ENCODE measurements at places on chromosomes 1 and 21.

DNA sequence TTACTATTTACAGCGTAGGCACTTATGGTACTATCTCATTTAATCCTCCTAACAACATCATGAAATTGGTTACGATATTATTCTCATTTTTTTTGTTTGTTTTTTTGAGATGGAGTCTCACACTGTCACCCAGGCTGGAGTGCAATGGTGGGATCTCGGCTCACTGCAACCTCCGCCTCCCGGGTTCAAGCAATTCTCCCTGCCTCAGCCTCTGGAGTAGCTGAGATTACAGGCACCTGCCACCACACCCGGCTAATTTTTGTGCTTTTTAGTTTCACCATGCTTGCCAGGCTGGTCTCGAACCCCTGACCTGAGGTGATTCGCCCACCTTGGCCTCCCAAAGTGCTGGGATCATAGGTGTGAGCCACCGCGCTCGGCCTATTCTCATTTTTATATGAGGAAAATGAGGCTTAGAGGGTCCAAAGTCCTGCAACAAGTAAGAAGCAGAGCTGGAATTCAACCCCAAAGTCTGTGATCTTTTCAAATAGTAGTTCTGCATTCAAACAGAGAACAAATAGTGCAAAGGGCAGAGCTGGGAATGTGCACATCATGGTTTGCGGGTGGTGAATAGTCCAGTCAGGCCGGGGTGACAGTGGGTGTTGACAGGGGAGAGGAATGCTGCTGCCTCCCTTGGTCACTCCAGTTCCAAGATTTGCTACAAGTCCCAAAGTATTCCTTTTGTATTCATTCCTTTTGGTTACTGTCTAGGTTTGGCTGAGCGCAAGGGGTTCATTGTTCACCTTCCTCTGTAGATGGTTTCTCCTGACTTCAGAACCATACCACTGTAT, 4.6 kb downstream of the PRUNE1 start:
- DNase-seq = no peak

- DNase-seq = no peak
These were observed 48.0 kb upstream of the RXRG start for GRCh38 chr1:165492845-165493373.

GRCh38 chr1:67830928-67831830, 2.1 kb downstream of the GNG12 start:
- no peak for DNase-seq

- DNase-seq = no peak
These were observed 11.2 kb downstream of the TNFRSF1B start for GRCh38 chr1:12177999-12178441.

- DNase-seq = no peak
These were observed 8.5 kb downstream of the TTF2 start for GRCh38 chr1:117068580-117068979.

DNA sequence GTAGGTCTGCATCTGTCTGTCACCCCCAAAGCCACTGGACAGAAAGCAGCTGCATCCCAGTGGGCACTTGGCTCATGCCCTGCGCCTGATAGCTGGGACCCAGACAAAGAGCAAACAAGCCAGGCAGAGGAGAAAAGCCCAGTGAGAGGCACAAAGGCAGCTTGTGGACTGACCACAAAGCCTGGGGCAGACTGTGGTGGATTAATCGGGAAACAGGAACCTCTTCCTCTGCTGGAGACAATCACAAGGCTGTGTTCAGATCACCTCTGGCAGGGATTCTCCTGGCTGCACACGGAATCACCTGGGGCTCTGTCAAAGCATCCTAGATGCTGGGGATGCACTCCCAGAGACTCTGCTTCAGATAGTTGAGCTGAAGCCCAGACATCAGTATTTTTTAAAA, 15.2 kb upstream of the GJB5 start:
- DNase-seq = no peak

- no peak for DNase-seq
These were observed 3.3 kb upstream of the HAPLN2 start for GRCh38 chr1:156615946-156616345.

GRCh38 chr1:96145492-96145891, 576.1 kb upstream of the PTBP2 start:
- no peak for DNase-seq

DNA sequence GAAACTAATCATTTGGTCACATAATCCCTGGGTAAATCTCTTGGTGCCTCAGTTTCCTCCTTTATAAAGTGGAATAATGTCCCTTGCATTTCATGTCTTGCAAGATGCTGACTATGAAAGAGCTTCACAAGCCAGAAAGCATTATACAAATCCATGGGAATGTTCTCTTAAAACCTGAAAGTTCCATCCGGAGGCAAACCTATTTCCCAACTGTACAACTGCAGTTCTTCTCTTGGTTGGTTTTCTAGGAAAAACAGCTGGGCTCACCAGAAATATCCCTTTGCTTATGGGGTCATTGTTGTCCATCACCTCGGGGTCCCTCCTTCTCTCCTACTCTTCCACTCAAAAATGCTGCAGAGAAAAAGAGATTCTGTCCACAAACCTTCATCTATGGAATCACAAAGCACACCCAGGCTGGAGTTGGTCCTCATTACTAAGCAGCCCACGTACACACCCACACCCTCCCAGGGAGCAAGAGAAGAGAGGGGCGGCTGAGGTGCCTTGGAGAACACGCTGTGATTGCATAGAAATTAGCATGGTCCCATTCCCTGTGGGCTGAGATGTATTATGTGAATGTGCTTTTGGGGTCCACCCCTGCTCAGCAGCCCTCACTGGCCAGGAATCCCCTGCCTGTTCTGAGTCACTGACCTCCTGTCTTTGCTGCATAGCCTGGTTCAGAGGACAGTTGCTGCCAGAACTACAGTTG, 5.0 kb upstream of the PLXNA2 start:
- no peak for DNase-seq

- DNase-seq = no peak
These were observed 60.6 kb downstream of the MEGF6 start for GRCh38 chr1:3550511-3551289.

- DNase-seq = no peak
These were observed 656.4 kb downstream of the LMO4 start for GRCh38 chr1:87985071-87985470.

DNA sequence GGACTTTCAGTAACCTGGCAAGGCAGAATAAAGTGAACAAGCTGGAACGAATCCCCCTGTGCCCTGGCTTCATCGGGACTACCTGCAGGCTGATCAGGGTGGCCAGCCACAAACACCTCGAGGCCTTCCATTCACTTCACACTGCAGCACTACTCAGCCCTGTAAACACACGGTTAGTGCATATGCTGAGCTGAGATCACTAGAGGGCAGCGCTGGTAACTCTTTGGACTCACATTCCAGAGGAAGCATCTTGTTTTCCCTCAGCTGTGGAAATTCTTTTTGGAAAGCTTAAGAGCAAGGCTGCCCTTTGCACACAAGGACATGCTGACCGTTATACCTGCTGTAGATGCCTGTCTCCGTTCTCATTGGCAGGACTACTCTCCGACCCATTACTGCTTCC, 32.1 kb downstream of the PCSK9 start:
- DNase-seq = no peak

- no peak for DNase-seq
These were observed 300.0 kb downstream of the RRAGC start for GRCh38 chr1:38559446-38560165.

- DNase-seq = no peak
These were observed 508.6 kb downstream of the PTPRU start for GRCh38 chr1:29744684-29745490.

GRCh38 chr21:34526241-34526617, 14.2 kb upstream of the KCNE1 start:
- DNase-seq = no peak

GRCh38 chr1:209585672-209586071, 2.2 kb downstream of the CAMK1G start:
- DNase-seq = no peak

GRCh38 chr1:25834894-25835293, 15.1 kb downstream of the MTFR1L start:
- no peak for DNase-seq

- DNase-seq = no peak
These were observed 4.4 kb upstream of the OSBPL9 start for GRCh38 chr1:51612447-51612961.

DNA sequence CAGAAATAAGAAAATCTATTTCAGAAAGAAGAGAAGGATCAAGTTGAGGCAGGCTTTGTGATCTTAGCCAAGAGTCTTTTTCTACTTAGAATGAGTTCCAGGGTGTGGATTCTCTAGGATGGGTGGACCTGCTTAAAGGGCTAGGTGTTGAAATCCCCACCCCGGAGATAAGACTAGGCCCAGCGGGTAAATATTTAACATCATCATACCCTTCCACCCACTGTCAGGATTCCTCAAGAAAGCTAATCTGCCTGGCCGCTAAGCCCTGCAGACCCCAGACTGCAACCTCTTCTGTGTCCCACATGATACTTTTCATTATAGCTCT, 5.8 kb downstream of the IGSF9 start:
- no peak for DNase-seq

- DNase-seq = peak; percentile 46
These were observed 95.3 kb upstream of the HIVEP3 start for GRCh38 chr1:42013881-42014470.

DNA sequence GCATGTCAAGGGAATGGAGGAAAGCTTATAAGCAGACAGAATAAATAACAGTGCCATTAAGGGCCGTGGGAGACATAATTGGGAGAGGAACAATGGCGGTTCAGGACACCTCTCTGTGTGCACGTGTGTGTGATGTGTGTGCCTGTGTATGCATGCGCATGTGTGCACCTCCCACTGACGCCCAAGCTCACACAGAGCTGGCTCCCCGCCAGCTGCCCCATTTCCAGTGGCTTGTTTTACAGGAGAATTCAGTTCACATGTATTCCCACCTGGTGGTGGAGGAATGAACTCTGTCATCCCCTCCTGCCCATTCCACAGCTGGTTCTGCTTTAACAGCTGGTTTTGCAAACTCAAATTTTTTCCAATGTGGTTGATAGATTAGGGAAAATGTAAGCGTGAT, 262.2 kb downstream of the AJAP1 start:
- DNase-seq = no peak

DNA sequence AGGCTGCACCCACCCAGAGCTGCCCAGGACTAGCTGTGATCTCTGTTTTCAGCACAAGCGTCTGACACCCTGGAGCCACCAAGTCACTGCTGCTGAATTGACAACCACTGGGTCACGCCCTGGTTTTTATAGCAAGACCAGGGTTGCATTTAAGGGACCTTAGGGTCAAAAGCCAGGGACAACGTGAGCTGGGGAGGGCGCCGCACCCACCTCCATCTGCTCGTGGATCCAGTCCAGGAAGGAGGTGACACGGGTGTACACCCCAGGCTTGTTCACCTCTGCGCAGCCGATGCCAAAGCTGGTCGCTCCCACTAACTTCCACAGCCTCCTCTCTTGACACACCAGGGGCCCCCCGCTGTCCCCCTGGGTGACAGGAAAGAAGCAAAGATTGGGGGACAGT, 9.2 kb upstream of the TFF1 start:
- no peak for DNase-seq

- DNase-seq = no peak
These were observed 273.7 kb upstream of the AJAP1 start for GRCh38 chr1:4380564-4381168.

GRCh38 chr1:173307845-173308244, 100.7 kb upstream of the TNFSF4 start:
- DNase-seq = no peak

GRCh38 chr1:62285984-62286785, 33.0 kb downstream of the KANK4 start:
- DNase-seq = no peak

GRCh38 chr1:172136925-172137324, 283.6 kb upstream of the C1orf105 start:
- DNase-seq = no peak

- DNase-seq = no peak
These were observed 9.3 kb upstream of the IGFN1 start for GRCh38 chr1:201181323-201181722.

- DNase-seq = no peak
These were observed 143.2 kb downstream of the RASAL2 start for GRCh38 chr1:178237121-178237520.

- no peak for DNase-seq
These were observed 42.0 kb downstream of the UBIAD1 start for GRCh38 chr1:11314959-11315358.

DNA sequence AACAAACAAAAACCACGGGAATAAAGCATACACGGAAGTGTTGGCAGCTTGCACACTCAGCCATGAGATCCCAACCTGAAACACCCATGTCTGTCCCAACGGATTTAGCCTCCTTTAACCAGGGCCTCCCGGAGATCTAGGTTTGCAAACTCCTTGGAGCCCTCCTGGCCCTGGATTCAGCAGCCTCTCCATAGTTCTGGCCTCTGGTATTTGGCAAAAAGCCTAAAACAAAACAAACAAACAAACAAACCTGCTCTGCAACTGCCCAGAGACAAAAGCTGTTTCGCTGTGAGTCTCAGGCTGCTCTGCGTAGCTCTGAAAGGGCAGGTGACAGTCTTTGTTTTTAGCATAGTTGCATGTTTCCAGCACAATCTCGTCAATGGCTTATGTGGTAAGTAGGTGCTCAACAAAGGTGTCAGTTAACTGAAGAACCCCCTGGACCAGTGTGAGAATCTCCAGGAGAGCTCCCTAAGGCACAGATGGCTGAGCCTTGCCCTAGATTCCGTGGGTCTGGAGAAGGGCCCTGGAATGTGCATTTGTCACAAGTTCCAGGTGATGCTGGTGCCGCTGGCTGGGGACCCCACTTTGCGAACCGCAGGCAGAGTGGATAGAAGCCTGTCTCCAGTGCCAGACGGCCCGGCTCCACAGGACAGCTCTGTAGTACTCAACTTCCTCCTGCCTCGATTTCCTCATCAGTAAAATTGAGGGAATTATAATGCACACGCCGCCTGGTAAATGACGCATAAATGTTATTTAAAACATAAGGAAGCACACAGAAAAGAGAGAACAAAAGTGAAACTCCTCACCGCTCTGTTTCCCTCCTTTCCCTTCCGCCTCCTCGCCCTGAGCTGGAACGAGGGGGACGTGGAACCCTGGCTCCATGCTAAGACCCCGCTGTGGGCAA, 86.2 kb downstream of the RIPK4 start:
- DNase-seq = no peak

DNA sequence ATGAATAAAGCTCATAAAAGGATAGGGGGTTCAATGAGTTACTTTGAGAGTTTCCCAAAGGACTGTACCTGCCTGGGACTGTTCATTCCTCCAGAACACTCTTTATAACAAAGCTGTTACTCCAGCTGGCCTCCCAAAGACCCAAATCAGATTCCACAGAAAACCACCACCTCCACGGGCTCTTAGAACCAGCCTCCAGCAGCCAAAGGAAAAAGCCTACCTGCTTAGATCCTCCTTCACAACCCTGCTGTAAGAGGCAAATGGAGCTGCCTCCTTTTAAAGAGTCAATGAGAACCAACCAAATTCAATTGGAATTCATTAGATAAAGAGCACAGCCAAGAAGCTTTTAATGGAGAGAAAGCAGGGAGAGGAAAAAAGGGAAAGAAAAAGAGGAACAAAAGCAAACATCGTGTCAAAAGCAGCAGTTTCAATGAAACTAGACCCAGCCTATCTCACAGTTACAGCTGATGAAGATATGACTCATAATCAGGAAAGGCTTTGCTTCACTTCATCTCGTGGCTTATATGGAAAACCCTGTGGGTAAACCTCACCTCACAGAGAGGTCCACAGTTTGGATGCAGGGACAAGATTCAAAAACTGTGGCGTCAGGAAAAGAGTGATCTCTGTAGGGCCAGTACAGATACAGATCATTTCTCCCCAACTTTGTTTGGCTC, 27.8 kb upstream of the FMO4 start:
- no peak for DNase-seq
